ENCODE measurements at places on chromosomes 12 and 14. TPM values are rescaled to one million over a fixed set of nuclear protein-coding genes. Genes with fewer than 3 reads are reported as not detected.

DNA sequence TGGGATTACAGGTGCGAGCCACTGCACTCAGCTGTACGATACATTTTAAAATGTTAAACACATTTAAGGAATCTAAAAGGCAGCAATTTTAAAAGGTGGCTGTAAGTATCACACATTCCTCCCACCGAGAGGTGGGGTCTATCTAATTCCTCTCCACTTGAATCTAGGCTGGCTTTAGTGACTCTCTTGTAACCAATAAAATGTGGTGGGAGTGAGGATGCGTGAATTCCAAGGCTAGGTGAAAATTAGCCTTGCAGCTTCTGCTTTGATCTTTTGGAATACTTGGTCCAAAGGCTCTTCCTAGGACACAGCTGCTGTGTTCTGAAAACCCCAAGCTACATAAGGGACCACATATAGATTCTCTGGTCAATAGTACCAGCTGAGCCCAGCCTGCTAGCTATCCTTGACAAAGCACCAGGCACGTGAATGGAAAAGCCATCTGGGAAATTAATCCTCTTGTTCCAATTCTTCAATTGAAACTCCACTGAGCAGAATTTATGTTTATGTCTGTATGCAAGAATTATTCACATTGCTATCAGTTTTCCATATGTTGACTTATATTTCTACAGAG lies 8.8 kb upstream of the GPRC5D start:
- DNase-seq, result no peak

The RFX4 gene
- not detected for total RNA-seq

DNA sequence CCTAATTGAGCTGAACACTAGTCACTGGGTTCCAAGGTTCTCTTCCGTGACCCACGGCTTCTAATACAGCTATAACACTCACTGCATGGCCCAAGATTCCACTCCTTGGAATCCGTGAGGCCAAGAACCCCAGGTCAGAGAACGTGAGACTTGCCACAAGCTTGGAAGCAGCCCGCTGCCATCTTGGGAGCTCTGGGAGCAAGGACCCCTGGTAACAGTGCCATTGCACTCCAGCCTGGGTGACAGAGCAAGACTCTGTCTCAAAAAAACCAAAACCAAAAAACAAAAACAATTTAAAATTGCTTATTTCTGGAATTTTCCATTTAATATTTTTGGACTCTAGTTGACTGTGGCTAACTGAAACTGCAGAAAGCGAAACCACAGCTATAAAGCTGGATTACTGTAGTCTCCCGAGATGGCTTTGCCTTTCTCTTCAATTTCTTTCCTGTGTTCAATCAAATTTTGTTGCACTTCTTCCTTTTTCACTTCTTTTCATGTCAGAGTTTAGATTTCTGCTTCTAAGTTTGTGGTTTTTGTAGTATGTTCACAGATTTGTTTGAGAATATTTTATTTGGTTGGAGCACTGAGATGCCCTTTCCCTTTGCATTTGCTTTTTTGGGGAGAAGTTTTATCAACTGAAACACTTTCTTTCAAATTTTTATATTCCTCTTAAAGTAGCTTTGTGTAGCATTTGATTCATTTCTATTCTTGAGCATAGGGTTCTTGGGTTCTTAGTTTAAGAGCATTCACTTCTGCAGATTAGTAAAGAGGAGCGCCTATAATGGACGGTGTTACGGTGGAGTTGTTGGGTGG lies 44.6 kb downstream of the DDHD1 start:
- no peak for DNase-seq

The TAS2R50 gene
- not detected for total RNA-seq

- no peak for DNase-seq
These were observed 554.9 kb downstream of the NRXN3 start for GRCh38 chr14:78725086-78725485.

DNA sequence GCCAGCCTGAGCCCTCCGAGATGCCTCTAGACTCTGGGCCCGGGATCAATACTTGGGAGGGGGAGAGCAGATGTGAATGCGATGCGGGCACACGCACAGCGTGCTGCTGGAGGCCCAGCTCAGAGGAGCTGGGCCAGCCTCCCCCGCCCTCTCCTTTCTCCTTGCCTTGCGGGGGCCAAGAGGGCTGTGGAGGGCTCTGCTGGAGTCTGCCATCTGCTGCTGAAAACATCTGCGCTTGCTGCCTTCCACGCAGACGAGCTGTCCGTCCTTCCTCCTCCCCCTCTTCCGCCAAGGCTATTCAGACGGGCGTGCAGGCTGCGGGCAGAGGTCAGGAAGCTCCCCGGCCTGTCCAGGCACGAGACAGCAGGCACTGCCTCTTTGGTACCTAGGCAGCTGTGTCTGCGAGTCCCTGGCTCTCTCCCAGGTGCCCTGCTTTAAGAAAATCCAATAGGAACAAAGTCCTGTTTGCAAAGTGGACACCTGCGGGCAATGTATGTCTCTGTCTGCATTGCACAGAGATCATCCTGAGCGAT lies 75.2 kb downstream of the SPRING1 start:
- DNase-seq, result peak; percentile 28

DNA sequence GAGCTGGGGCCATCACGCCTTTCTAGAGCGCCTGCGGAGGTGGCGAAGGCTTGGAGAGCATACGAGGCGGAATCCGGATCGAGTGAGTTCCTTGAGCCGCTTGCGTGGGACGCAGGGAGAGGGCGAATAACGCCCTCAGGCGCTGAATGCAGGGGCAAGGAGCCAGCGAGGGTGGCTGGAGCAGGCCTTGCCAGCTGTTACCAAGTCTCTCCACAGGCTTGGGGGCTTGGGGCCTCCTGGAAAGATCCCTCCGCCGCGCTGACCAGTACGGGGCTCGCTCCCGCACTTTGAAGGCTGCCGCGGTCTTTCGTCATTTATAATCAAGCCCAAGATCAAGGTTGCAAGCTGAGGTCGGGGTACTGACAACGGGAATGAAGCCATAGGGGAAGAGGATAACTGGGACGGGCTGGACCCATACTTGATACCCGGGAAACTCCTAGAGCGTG lies 1.2 kb downstream of the FLRT2 start:
- DNase-seq, result no peak

DNA sequence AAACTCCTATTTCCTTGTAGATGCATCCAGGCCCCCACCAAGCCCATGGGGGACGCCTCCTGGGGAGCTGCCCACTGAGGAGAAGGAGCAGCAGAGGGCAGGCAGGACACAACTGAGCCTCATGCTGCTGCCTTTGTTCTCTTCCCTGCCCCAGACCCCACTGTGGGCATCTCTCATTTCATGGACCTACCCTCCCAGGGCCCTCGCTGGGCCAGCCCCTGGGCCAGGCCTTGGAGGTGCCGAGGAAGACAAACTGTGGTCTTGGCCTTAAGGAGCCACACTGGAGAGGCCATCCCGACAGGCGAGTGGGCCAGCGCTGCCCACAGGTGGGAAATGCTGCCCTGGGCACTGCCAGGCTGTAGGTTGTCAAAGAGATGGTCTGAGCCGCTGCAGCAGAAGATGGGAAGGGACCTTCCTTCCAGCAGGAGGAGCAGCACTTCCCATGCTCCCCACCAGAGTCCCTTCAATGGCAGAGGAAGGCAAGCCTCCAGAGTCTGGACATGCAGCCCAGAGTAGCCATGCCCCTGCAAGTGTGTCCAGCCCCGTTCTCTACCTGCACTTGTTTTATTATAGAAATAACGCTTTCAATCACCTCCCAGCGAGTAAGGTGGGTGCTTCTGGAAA lies 147.4 kb downstream of the BCL11B start:
- DNase-seq, result no peak

- no peak for DNase-seq
These were observed 19.9 kb downstream of the PLBD2 start for GRCh38 chr12:113378291-113378690.

- no peak for DNase-seq
These were observed 34.4 kb downstream of the RAD52 start for GRCh38 chr12:915090-915489.

The GRIP1 gene
- total RNA-seq, result 8.7 TPM

The PTGER2 gene
- total RNA-seq, result 1.1 TPM

- DNase-seq, result no peak
These were observed 14.2 kb upstream of the PAX9 start for GRCh38 chr14:36647417-36647823.

DNA sequence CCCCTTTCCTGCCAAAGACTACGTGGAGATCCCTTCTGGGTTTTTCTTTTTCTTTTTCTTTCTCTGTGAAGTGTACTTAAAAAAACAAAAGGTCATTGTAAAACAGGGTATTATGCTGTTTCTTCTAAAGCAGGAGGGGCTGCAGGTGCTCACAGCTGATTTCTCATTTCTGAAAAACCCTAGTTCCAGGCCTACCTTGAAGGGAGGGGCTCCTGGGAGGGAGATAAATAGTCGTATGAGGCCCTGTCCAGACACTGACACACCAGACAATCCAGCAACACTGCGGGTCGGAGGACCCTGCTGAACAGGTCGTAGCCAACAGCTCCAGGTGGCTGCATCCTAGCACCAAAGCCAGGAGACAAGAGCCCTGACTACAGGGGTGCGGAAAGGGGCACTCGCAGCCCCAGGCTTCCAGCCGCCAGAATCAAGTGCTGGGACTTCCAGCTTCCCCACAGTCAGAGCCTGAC lies 41.1 kb downstream of the PSMA6 start:
- no peak for DNase-seq

GRCh38 chr12:2853626-2854025 lies 3.2 kb downstream of the TEX52 start:
- peak; percentile 76 for DNase-seq

- no peak for DNase-seq
These were observed 23.6 kb upstream of the UTP20 start for GRCh38 chr12:101256266-101256665.

The SRRM4 gene
- not detected for total RNA-seq

The NACA gene
- total RNA-seq, result 819 TPM

DNA sequence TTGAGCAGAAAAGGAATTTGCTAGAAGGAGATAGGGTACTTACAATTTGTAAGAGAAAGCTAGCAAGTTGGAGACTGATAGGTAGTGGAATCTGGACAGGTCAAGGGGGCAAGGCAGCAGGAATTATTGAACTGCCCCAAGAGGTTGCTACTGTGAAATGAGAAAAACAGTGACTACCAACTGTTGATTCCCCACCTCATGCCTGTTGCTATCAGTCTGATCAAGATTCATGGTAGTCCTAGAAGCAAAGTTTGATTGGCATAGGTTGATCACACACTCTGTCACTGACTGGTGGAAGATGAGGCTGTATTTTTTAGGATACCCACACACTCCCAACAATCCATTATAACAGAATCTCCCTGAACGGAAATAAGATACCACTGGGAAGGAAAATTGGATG lies 89.4 kb upstream of the IGF1 start:
- no peak for DNase-seq

- DNase-seq, result no peak
These were observed 71.9 kb downstream of the TUNAR start for GRCh38 chr14:95948558-95948981.

DNA sequence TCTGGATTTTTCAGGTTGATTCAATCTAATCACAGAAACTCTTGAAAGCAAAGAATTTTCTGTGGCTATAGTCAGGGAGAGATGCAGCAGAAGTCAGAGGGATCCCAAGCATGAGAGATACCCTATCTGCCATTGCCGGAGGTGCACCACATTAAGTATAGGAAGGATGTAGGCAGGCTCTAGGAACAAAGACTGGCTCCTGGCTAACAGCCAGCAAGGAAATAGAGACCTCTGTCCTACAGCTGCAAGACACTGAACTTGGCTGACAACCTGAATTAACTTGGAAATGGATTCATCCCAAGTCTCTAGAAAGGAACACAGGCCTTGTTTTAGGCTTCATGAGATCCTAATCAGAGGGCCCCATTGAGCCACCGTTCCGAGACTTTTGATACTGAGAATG lies 364.9 kb upstream of the FLRT2 start:
- DNase-seq, result no peak

DNA sequence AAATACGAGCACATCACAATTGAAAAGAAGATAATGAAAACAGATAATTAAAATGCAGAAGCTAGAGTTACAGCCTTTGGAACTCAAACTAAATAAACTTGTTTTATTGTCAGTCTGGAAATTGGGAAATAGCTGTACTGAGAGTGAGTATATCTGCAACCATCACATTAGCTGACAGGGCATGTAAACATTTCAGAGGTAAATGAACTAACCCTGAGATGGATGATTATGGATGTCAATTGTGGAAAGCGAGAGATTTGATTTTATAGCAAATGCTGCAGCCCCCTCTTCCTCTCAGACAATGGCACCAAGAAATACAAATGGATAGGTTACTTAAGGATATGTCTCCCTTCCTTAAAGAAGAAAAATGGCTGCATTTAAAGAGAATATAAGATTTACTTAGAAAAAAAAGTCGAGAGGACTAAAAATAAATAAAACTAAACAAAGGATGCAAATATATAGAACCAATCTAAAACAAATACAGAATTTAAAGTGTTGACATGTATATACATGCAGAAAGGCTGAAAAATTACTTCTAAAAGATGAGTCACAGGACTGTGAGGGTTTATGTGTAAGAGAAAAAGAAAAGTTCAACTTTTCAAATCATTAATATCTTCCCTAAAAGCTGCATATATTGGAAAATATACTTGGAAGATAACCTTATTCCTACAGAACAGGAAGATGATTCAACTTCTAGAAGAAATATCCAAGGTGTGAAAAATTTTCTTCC lies 120.3 kb upstream of the FLRT2 start:
- DNase-seq, result no peak

The KIF21A gene
- 40.6 TPM for total RNA-seq

DNA sequence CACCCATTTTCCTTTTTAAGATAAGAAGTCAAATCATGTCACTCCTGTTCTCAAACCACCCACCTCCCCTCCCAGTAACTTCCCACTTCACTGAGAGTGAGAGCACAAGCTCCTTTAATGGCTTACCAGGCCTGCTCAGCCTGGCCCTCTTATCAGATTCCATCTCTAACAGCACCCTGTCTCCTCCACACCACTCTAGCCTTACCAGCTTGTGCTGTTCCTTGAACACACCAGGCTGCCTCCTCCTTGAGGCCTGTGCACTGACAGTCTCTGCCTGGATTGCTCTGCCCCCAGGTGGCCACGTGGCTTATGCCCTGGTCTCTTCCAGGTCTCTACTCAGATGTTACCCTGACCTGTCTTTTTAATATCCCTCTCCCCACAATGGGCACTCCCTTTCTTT lies 40.1 kb upstream of the EVL start:
- DNase-seq, result peak; percentile 17

DNA sequence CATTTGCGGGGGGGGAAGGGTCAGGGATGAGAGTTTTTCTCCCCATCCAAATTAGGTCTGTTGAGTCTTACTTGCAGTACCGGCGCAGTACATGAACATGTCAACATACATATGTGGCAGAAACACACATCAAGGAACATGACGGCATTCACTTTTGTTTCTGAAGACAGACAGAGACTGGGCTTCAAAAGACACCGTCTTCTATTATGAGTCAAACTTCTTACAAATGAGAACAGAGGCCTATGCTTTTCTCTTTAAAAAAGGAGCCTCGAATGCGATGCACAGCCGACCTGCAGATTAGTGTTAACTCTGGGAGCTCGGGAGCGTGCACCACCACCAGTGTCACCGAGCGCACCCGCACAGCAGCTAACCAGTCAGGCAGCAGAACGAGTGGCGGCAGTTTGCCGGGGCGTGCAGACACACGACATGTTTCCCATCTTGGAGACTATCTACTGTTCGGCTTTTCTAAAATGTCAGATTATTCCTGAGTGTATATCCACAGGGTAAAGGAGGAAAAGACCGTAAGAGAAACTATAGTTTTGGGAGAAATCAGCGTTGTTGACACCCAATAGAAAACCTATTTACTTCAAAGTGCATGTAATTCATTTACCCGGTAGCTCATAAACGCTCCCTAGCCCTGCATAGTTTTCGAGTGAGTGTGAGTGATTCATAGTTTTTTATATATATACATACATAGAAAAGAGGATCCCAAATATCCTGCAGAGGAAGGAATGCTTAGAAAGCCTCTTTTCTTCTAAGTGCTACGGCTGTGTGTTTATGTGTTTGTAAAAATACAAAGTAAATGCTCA lies 33.0 kb downstream of the UBR7 start:
- no peak for DNase-seq

The DPPA3 gene
- total RNA-seq, result not detected
